ENCODE measurements at places on chromosomes 2 and 18.

- no peak for DNase-seq
These were observed 29.2 kb upstream of the ALLC start for GRCh38 chr2:3628800-3629199.

- DNase-seq = peak; percentile 70
These were observed 17.7 kb downstream of the CNDP1 start for GRCh38 chr18:74551936-74552555.

- no peak for DNase-seq
These were observed 4.4 kb downstream of the TXNDC2 start for GRCh38 chr18:9890196-9890595.

- peak; percentile 37 for DNase-seq
These were observed 289.2 kb downstream of the TNS1 start for GRCh38 chr2:217713395-217714286.

- no peak for DNase-seq
These were observed 20.4 kb downstream of the TTC32 start for GRCh38 chr2:19881221-19881907.

- DNase-seq = no peak
These were observed 101.9 kb downstream of the CDH20 start for GRCh38 chr18:61435064-61435652.

- no peak for DNase-seq
These were observed 72.9 kb downstream of the C1QL2 start for GRCh38 chr2:119085613-119086012.
